Amniotic epithelial cell (primary cell): ENCODE measurements at places on chromosomes 5 and 9.
A peak's percentile ranks its signal among the peaks of the same experiment; 100 is the strongest.

DNA sequence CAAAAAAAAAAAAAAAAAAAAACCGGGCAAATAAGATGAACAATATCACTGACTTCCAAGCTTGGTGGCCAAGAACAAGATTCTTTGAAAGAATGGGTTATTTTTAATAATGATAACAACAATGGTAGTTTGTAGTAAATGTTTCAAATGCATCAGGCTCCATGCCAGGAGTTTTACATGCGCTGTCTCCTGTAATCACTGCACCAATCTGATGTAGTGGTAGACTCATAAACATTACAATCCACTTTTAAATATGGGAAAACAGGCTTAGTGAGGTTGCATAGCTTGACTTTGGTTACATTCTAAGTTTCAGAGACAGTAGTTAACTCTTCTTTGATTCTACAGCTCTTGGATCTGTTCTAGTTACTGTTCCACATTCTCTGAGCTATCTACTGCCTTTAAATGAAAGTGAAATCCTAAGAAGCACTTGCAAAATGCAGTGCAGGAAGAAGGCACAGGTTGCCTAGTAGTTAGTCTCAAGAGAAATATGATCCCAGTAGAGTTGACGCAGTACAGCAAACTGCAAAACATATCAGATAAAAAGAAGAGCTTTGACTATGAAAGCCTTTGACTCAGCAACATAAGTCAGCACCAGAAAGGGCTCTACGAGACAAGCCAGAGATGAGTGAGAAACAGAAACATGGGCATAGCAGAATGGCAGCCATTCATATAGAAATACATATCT lies 62.1 kb downstream of the PDE4D start:
- DNase-seq = peak; percentile 94

DNA sequence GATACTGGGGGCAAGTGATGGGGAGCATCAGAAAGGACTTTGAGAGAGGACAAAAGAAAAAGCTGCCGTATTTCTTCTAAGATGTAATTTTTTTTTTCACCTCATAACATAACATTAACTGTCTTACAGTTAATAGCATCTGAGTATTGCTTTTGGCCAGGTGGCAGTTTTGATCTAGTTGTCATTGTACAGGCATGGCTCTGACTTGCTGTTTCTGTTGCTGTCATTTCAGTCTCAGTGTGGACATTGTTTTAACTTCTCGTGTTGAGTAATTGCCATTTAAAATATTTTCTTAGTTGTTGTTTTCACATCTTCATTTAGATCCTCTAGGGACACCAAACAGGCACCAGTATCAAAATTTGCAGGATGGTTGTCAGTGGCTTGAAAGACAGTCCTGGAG lies 12.4 kb downstream of the SMAD5 start:
- DNase-seq = no peak

DNA sequence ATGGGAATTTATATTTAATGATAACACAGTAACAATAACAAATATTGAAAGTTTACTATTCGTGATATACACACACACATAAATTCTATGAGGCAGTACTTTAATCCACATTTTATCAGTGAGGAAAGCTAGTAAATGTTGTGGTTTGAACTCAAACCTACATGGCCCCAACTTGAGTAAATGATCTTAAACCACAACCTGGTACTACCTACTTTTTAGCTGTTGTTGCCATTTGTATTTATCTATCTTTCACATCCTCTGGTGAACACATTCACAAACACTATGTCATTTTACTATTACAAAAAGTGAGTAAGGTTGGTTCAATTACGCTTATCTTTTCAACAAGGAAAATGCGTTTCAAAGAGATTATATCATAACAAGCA lies 186.1 kb downstream of the SMC2 start:
- DNase-seq = peak; percentile 92

DNA sequence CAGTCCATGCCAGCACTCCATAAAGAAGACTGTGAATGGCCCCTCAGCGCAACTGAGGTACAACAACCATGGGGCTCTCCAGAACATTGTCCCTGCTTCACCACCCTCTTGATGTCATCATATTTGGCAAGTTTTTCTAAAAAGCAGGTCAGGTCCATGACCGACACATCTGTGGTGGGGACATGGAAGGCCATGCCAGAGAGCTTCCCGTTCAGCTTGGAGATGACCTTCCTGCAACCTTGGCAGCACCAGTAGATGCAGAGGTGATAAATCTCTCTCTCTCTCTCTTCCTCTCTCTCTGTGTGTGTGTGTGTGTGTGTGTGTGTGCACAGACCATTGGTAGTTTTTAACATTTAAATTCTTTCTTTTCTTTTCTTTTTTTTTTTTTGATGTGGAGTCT lies 35.4 kb upstream of the AGXT2 start:
- no peak for DNase-seq

- DNase-seq = no peak
Observed at GRCh38 chr9:128190516-128191405, 611 bp downstream of the CIZ1 start.

DNA sequence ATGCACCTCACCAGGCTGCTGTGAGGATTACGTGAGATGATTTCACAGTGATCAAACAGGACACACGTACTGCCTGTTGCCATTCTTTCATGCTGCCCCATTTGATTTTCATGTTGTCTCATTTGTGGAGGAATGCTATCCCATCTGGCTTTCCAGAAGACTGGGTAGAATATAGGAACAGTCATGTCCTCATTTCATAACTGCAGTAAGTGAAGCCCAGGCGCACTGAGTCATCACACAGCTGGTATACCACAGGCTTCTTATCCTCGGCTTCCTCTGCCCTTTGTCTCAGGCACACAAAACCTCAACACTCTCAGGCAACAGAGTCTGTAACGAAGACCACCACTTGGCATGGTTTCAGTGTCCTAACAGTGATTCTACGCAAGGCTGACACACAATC lies 62.3 kb downstream of the LHFPL2 start:
- peak; percentile 99 for DNase-seq
